Stimulated activated CD4-positive, alpha-beta T cell treated with anti-CD3 and anti-CD28 coated beads, Interleukin-15, amount 100 ng/mL, for 24 hours (primary cell): ENCODE measurements at places on chromosomes 2 and 18.

DNA sequence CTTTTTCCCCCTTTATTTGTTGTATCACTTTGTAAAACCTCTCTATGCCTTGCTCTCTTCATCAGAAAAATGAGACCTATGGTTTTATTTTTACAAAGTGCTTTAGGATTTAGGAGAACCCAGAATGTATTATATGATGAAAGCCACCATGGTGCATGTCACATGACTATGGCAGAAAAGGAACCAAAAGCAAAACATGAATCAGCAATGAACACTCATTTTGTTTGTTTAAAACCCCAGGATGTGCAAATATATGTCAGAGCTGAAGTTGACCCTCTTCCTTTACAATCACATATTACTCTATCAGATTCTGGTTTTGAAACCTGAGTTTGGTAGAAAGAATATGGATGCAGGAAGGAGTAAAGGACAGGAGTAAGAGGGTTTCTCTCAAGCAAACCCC, 70.0 kb downstream of the FIGN start:
- no peak for DNase-seq

DNA sequence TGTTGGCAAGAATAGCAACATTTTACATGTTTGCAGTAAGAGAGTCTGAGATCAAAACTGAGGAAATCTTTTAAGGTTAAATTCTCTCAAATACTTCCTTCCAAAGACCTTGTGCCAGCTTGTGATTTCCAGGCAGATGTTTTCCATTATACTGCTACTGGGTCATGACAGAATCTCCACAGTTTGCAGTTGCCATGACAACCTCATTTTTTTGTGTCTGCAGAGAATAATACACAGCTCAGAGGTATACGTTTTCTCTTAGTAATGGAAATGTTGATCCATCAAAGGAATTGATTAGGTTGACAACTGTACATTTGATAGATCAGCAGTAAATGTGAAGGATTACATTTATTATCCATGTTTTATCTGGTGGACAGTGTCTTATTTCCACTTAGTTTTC, 29.1 kb upstream of the CSRNP3 start:
- DNase-seq = no peak

- DNase-seq = no peak
Observed at GRCh38 chr2:9060819-9061218, 57.3 kb upstream of the MBOAT2 start.

DNA sequence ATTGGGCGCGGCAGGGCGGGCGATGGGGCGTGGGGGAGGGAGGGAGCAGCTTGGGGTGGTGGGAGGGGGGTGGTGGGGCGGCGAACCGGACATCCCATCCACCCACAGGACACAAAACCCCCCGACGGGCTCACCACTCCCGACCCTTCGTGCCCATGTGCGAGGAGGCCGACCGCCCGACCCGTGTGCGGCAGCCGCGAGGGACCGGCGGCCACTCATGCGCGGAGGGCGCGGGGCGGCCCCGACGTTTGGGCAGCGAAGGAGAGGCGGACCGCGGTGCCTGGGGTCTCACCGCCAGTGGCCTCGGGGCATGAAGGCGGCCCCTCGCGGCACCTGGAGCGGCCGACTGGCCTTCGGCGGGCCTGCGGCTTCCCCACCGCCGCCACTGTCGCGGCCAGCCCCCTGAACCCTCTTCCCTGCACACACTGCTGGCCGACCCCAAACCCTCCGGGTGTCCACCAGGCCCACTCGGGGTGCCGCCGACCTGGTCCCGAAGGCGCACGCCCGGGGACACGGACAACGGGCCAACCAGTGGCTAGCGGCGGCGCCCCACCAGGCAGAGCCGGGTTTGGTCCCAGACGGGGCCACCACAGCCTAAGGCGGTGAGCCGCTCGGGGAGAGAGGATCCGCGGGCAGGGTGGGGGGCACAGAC, 94.6 kb upstream of the ANKRD30BL start:
- no peak for DNase-seq

- DNase-seq = peak; percentile 70
Observed at GRCh38 chr2:240586919-240587800, 626 bp downstream of the CAPN10 start.

DNA sequence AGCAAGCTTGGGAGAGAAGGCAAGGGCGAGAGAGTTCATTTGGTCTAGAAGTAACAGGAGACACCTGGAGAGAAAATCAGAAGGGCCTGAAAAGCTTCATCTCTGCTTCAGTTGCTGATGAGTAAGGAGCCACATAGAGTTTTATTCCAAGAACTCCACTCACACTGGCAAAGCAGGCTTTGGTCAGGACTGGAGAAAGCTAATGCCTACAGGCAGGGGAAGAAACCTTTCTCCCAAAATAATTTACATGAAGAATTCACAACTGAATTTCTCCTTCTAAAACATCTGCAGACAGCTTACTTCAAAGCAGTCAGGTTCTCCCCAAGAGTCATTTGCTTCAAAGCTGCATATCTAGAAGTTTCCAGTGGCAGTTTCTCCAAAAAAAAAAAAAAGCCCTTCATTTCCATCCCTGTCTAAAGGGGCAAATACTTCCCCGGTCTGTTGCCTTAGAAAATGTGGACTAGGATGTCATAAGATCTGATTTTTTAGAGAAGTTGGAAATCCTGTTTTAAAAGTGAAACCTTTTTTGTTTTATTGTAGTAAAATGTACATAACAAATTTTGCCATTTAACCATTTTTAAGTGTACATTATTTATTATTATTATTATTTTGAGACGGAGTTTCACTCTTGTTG, 46.3 kb downstream of the TMEM247 start:
- DNase-seq = no peak

DNA sequence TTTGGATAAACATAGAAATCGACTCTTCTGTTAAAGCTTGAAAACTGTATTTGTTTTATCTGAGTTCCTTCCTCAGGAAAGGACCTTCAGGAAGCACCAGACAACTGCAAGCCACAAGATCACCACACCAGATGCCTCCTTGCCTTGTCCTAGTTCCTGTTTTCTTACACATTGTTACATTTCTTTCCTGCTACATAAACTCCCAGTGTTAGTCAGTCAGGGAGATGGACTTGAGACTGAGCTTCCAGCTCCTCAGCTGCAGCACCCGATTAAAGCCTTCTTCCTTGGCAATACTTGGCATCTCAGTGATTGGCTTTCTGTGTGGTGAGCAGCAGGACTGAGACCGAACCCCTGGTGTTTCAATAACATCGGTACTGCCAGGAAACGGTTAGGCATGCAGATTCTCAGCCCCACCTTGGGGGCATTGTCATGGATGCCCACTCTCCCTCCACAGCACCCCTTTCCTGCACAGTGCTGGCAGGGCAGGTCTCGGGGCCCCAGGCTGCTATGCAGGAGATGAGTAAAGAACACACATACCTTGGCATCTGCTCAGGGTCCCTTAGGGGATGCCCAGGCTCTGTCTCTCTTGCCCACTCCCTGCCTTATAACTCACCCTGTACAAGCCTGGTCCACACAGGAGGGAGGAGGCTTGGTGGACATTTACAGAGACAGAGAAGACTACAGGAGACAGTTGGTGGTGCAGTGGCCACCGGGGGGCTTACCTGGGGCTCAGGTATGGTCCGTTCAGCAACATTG, 32.6 kb downstream of the ANKMY1 start:
- no peak for DNase-seq

GRCh38 chr2:215207791-215208367, 69.5 kb upstream of the ABCA12 start:
- DNase-seq = no peak

GRCh38 chr18:24631243-24632025, 171.0 kb downstream of the HRH4 start:
- DNase-seq = no peak

- DNase-seq = no peak
Observed at GRCh38 chr2:109472974-109473373, 140.8 kb downstream of the SEPTIN10 start.

DNA sequence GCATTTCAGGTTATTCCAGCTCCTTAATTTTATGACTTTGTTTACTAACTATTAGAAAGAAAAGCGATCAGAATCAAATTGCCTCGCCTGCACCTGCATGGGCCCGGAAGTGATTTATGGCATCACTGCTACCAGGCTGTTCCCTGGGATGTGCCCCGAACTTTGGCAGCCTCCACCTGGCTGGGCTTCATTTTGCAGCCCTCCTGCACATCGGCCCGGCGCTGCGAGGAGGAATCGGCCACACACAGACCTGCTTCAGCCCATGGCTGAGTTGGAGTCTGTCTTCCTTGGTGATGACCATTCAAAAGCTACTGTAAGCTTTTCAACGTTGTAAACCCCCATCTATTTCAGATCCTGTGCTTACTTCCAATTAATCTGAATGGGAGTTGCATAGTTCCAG, 638.0 kb downstream of the RNF144A start:
- no peak for DNase-seq

DNA sequence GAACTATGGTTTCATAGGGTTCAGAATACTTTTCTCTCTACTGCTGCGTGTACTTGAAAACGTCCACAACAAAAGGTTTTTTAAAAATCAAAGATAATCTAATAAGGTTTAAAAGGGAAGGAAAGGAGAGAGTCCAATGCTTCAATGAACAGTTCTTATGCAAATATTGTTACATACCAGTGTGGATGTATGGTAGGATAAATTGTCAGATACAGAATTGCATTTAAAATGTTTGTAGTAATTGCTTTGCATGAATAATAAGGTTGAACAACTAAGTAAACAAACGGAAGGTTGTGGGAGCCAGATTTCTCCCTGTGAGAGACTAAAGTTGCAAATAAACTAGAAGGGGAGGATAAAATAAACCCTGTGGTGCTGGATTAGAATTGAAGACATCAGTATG, 53.8 kb upstream of the RBBP8 start:
- no peak for DNase-seq

- no peak for DNase-seq
Observed at GRCh38 chr2:43473767-43474166, 122.1 kb downstream of the THADA start.

DNA sequence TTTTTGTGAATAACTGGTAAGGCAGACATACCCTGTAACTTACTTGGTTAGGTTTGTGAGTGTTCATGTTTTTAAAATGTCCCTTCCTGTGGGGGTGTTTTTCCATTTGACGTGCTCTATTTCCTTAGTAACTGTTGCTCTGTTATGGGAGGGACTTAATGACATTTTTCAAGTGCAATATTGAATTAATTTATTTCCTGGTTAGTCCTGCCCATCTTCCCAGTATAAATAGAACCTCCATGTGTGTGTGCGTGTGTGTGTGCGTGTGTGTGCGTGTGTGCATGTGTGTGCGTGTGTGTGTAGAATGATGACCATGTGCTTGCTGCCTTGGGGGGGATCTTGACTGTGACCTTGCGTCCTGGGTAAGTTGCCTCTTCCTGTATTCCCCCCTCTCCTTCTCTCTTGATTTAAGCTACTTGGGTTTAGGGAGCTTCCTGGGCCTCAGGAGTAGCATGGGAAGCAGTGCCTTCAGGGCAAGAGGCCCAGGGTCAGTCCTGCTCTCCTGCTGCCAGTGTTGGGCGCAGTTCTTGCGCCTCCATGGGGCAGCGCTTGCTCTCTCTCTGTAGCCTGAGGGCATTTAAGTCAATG, 163.9 kb downstream of the LDLRAD4 start:
- peak; percentile 30 for DNase-seq

- no peak for DNase-seq
Observed at GRCh38 chr2:216012133-216012829, 1.1 kb downstream of the MREG start.

GRCh38 chr2:27322301-27322765, 564 bp downstream of the MPV17 start:
- peak; percentile 25 for DNase-seq

GRCh38 chr18:36296650-36297416, 680 bp upstream of the FHOD3 start:
- DNase-seq = peak; percentile 37

DNA sequence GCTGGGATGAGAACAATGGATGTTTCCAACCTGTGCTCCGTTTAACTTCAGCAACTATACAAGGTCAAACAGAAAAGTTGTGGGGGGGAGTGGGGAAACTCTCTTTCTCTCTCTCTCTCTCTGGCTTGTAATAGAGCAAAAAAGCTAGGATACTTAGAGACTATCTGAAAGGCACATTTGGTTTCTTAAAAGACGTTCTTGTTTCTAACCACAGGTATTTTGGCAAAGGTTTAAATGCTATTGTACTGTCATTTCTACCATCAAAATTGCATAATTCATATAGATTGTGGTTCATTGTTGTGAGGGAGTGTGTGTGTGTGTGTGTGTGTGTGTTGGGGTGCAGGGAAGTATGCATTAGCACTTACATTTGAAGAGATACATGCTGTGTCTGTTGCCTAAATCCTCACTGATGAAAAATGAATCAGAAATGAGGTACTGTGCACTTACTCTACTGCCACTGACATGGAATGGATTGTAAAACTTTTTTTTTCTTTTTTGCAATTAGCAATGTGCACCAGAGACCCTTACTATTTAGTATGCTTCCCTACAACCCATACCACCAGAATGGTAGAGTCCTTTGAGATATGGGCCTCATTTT, 841.0 kb upstream of the PIK3C3 start:
- no peak for DNase-seq

- no peak for DNase-seq
Observed at GRCh38 chr2:101580528-101580927, 105.6 kb upstream of the RFX8 start.

DNA sequence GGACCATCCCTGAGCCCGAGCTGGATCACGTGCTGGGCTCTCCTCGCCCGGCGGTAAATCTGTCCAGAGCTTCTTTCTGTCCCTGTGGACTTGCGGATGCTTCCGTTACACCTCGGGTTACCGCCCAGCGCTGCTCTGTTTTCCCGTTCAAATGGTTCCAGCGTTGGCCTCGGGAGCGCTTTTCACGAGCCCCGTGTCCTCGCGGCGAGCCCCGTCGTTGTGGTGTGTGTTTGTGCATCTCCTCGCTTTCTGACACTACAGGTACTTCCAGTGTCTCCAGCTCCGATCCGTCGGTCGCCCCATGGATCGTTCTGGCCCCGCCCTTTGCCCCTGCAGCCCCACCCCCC, 77.4 kb downstream of the RTP5 start:
- no peak for DNase-seq

DNA sequence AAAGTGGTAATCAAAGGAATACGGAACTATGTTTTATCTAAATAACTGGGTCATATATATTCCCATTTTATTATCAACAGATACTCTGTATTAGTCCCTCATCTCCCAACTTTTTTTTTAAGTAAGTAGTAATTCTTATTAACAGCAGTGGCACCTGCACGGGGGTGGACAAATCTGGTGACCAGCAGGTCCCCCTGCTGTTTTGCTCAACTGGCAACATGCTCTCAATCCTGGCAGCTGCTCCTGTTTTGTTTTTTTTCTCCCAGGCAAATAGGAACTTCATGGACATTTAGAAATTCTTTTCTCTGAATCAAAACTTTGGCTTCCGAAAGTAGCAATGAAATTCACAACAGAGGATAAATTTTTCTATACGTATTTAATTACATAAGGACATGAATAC, 193.5 kb downstream of the SS18 start:
- no peak for DNase-seq

- peak; percentile 61 for DNase-seq
Observed at GRCh38 chr18:24271381-24272228, 126.0 kb downstream of the OSBPL1A start.

DNA sequence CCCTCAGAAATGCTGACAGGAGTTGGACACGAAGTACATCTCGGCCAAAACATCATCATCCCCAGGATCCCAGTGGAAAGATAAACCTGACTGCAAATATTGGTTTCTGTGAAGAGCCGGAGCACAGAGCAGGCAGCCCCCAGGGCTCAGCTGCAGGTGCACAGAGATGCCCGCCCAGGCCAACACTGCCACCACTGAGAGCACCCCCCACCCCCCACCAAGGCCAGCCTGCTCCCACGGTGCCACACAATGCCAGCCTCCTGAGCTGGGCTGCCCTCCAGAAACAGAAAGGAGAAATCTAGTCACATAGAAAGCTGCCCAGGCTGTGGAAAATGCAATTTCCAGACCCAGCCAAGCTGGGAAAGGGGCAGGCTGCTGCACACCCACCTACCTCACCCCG, 71.7 kb downstream of the GALNT14 start:
- no peak for DNase-seq

- no peak for DNase-seq
Observed at GRCh38 chr18:50142441-50143120, 52.4 kb downstream of the MYO5B start.
